Activated CD8-positive, alpha-beta memory T cell treated with anti-CD3 and anti-CD28 coated beads for 1 hour (primary cell): ENCODE measurements at places on chromosomes 7 and 10.

DNA sequence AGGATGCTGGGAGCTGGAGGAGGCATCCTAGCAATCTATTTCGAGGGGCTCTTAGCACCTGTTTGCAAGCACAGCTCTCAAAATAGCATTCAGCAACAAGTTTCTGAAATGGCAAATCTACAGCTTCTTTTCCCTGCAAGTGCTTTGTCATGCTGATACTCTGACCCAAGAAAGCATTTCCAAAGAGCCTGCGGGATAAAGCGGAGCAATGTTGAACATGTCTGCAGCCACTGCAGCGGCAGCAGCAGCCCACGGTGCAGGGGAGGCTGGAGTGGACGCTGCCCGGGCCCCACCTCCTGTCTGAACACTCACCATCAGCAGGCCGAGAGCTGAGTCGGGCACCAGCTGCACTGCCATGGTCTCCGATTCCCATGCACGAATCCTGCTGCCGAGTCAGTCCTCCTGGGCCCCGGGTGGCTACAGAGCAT, 964 bp downstream of the FRMD4A start:
- no peak for DNase-seq

- no peak for DNase-seq
Observed at GRCh38 chr10:108817135-108817534, 1106.2 kb downstream of the XPNPEP1 start.

- DNase-seq, result no peak
Observed at GRCh38 chr10:95374597-95375209, 83.9 kb upstream of the PDLIM1 start.

DNA sequence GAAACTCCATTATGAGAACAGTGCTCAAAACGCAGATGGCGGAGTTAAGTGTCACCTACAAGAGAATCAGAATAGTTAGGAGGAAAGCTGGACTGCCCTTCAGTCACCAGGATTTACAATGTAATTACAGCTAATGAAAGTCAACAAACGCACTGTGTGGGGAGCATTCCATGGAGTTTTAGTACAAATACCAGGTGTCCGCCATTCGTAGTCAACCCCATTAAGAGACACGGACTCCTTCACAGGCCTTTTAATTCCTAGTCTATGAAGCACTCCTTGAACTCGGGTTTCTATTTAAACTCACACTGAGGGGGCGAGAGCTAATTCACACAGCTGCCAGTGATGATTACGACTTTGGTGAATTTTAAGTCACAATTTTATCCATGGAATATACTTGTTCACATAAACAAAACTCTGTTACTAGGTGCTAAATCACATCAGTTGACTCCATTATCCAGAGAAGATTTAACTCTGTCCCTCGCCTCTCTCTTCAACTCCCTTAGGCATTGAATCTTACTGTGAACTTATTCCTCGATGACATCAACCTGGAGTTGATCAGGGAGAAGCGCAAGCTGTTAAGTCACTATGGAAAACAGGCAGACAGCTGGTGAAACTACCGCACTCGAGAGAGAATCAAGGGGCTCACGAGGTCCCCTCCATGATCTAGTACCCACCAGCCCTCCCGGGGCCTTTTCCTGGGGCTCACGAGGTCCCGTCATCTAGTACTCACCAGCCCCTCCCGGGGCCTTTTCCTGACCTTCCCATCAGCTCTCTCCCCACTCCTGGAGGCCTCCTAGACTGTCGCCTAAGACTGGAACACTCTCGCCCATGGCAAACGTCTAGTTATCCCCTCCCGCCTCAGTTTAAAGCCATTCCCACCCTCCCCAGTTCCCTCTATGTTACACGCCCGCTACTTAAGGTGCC, 1.5 kb downstream of the ZFAND2A start:
- DNase-seq, result no peak

- no peak for DNase-seq
Observed at GRCh38 chr10:91907033-91907594, 2.2 kb downstream of the FGFBP3 start.

DNA sequence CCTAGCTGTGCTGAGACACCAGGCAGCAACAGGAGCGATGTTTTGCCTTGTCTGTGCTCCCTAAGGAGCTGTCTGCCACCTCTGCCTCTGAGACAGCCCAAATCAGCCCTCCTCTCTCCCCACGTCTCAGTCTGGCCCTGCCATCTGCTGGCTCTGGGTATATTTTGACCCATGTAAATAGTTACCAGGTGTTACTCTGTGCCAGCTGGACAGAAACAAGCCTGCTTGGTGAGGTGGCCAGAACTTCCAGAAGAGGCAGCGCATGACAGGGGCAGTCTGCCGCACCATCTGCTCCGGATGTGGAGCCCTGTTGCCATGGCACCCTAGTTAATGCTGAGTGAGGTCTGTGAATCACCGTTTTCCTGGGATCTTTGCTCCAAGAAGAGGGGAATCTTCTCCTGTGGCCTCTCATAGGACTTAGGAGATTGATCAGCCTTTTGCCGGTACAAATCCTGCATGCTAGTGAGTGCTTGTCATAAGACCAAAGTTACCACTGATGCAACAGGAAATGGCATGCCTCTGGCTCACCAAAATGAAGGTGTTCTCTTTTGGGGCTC, 31.8 kb downstream of the GSTO2 start:
- no peak for DNase-seq

DNA sequence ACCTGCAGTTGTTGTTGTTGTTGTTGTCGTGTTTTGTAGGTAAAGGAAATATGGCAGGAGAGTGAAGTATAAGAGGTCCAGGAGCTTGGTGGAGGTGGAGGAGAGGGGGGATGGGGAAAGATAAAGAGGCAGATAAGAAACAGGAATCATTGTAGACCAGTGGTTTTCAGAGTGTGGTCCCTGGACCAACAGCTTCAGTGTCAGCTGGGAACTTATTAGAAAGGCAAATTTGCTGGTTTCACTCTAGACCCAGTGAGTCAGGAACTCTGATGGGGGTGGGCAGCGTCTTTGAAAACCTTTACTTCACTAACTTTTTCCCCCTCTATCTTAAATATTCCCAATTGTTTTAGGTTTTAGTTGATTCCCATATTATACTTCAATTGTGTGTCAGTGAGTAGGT, 241.5 kb downstream of the AUTS2 start:
- no peak for DNase-seq

DNA sequence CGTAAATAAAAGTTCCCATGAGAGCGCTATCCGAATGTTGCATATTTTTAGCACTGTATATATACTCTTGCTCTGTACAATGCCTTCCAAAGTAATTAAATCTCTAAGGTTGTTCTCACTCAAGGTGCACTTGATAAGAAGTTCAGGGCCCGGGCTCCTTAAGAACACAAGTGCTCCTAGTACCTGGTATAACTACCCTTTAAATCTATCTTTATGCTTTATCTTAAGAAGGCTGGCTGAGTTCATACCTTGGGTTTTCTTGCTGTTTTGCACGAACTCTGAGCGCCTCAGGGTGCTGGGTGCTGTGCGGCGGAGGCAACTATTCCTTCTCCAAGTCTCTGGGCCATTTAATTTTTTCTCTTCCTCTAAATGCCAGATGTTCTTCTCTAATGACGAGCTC, 80.4 kb downstream of the DNMBP start:
- no peak for DNase-seq
